Progenitor cell of endocrine pancreas (in vitro differentiated cells): ENCODE measurements at places on chromosomes 11 and 22. TPM values are rescaled to one million over a fixed set of nuclear protein-coding genes. Genes with fewer than 3 reads are reported as not detected.

Gene FAT3
- total RNA-seq: 11.9 and 16.4 TPM in 2 replicates

- peaks cover 19% of the 10 kb centered on the region for H3K27me3 ChIP-seq
- no peak for DNase-seq
- H3K27ac ChIP-seq: no peak overlapping the region
- no peaks in the 10 kb centered on the region for H3K36me3 ChIP-seq
- no peaks in the 10 kb centered on the region for H3K4me1 ChIP-seq
- no peak overlapping the region for H3K4me3 ChIP-seq
Observed at GRCh38 chr11:17563231-17563646, 16.2 kb downstream of the OTOG start.

DNA sequence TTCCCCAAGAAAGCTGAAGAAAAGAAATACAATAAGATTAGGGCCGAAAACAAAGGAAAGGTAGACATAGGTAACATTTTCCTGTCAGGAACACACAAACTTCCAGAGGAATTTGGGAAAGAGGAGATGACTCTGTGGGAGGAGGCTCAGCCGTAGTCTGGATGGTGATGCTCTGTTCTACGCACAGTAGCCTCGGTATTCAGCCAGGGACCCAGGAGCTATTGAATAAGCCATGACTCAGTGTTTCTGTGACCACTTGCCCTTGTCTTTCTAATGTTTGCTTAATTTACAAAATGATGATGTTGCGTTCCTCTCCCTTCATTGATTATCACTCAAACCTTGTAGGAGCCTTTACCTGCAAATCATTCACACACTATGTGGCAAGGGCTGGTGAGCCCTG is 745.0 kb downstream of the NTM start:
- no peak overlapping the region for H3K27ac ChIP-seq
- DNase-seq: no peak
- H3K27me3 ChIP-seq: peaks cover 56% of the 10 kb centered on the region
- H3K4me1 ChIP-seq: peaks cover 1% of the 10 kb centered on the region
- no peaks in the 10 kb centered on the region for H3K36me3 ChIP-seq

- no peak overlapping the region for H3K4me3 ChIP-seq
- peaks cover 28% of the 10 kb centered on the region for H3K4me1 ChIP-seq
- no peak for DNase-seq
- no peaks in the 10 kb centered on the region for H3K27me3 ChIP-seq
Observed at GRCh38 chr11:100810146-100810545, 123.1 kb downstream of the ARHGAP42 start.

DNA sequence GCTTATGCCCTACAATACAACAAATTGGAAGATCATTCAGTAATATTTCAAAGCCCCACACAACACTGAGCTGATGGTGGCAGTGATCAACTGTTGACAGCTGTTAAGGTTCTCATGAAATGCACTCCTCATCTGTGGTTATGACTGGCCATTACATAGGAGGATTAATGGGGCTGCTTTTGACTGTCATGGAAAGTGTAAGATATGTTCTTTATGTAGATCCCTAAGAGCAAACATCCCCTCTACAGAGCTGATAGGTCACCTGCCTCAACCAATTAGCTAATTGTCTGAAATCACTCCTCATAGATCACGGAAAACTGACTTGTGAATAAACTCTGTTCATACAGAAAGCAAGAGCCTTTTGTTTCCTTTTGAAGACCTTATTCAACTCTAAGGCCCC is 78.1 kb downstream of the GAB2 start:
- peaks cover 34% of the 10 kb centered on the region for H3K4me1 ChIP-seq
- no peaks in the 10 kb centered on the region for H3K27me3 ChIP-seq
- peaks cover 12% of the 10 kb centered on the region for H3K36me3 ChIP-seq
- DNase-seq: no peak
- H3K4me3 ChIP-seq: no peak overlapping the region
- H3K27ac ChIP-seq: peak overlapping the region; percentile 62

DNA sequence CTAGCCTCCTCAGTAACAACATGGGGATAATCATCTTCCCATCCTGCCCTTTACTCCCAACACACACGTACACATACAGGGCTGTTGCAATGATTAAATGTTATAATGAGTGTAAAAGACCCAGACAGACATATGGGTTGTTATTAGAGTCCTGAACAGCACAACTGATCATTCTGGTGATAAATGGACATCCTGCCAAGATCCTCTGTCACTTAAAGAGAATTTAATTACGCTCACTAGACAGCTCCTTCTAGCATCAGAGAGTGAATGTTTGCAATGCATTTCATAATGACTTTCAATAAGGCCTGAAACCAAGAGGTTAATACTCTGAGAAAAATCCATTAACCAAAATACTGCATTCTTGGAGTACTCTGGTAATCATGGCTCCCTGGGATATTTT is 115.8 kb downstream of the KCNC1 start:
- no peak overlapping the region for H3K27ac ChIP-seq
- no peaks in the 10 kb centered on the region for H3K36me3 ChIP-seq
- no peak overlapping the region for H3K4me3 ChIP-seq
- DNase-seq: no peak
- no peaks in the 10 kb centered on the region for H3K27me3 ChIP-seq

- DNase-seq: no peak
- H3K4me3 ChIP-seq: no peak overlapping the region
- no peak overlapping the region for H3K27ac ChIP-seq
- H3K4me1 ChIP-seq: peaks cover 19% of the 10 kb centered on the region
- H3K27me3 ChIP-seq: no peaks in the 10 kb centered on the region
- H3K36me3 ChIP-seq: peaks cover 6% of the 10 kb centered on the region
Observed at GRCh38 chr11:67345247-67345919, 8.0 kb downstream of the POLD4 start.

GRCh38 chr11:112481893-112482292 is 221.2 kb upstream of the PLET1 start:
- no peaks in the 10 kb centered on the region for H3K4me1 ChIP-seq
- H3K36me3 ChIP-seq: no peaks in the 10 kb centered on the region
- no peak overlapping the region for H3K4me3 ChIP-seq
- DNase-seq: no peak

DNA sequence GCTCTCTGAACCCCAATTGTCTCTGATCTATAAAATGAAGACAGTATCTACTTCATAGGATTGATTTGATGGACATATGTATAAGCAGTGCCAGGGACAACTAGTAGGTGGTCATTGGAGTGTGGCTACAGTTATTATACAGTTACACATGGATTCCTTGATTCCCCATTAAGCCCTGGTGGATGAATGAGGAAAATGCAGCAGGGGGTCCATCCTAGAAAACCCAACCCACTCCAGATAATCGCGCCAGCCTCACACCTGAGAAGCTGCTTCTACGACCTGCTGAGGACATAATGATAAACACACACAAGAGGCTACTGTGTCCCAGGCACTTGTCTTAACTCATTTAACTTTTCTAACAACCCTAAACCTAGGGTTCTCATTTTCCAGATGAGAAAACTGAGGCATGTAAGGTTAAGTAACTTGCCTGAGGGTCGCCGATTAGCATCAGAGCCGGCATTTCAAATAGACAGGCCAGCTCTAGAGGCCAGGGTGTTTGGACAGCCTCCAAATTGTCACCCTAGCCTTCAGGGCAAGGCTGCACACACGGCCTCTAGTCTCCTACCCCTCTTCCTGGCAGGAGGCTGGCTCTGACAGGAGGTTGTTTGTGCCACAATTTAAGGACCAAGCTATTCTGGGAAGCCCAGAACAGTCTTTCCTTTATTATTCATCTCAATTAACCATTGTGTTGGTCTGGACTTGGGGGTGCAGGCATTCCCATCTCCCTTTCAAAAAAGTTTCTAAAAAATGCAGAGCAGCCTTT is 3.8 kb upstream of the C11orf91 start:
- H3K4me3 ChIP-seq: no peak overlapping the region
- H3K27me3 ChIP-seq: no peaks in the 10 kb centered on the region

DNA sequence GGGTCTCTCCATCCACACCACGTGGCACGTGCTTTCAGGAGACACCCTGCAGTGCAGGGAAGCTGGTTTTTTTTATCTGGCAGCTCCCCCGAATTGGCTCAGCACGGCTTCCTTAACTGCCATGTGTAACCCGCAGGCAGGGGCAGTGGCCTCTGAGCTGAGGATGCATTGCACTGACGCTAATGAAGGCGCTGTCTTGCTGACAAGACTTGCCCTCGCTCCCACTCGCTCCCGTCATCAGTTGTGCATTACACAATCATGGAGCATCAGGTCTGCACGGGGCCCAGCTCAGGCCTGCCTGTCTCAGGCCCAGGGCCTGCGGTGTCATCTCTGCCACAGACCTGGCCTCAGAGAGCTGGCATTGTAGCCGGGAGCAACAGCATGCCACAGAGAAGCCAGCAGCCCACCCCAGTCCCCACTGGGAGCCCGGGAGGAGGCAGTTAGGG is 95.9 kb downstream of the ARHGAP8 start:
- no peaks in the 10 kb centered on the region for H3K4me1 ChIP-seq
- H3K4me3 ChIP-seq: no peak overlapping the region
- no peaks in the 10 kb centered on the region for H3K27me3 ChIP-seq
- H3K36me3 ChIP-seq: peaks cover 19% of the 10 kb centered on the region
- H3K27ac ChIP-seq: no peak overlapping the region
- no peak for DNase-seq

DNA sequence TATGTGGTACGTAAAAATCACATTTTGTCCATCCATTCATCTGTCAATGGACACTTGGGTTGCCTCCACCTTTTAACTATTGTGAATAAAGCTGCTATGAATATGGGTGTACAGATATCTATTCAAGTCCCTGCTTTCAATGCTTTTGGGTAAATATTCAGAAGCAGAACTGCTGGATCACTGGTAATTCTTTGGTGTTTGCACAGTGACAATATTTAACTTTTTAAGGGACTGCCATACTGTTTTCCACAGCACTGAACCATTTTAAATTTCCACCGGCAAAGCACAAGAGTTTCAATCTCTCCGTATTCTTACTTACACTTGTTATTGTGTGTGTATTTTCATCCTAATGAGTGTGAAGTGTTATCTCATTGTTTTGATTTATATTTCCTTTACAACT is 79.4 kb downstream of the RBFOX2 start:
- no peak overlapping the region for H3K27ac ChIP-seq
- H3K4me3 ChIP-seq: no peak overlapping the region
- no peaks in the 10 kb centered on the region for H3K27me3 ChIP-seq
- H3K36me3 ChIP-seq: peaks cover 2% of the 10 kb centered on the region
- peaks cover 10% of the 10 kb centered on the region for H3K4me1 ChIP-seq

Gene SLC22A8
- total RNA-seq: 2.4 and 4.1 TPM in 2 replicates

Gene KCNQ1
- 3.1 and 3.3 TPM in 2 replicates for total RNA-seq

- H3K36me3 ChIP-seq: peaks cover 5% of the 10 kb centered on the region
- peaks cover 3% of the 10 kb centered on the region for H3K4me1 ChIP-seq
- no peak for DNase-seq
- no peaks in the 10 kb centered on the region for H3K27me3 ChIP-seq
Observed at GRCh38 chr11:78993802-78994430, 419.3 kb upstream of the NARS2 start.

Gene SYT7
- 10.3 and 11.7 TPM in 2 replicates for total RNA-seq

- H3K27ac ChIP-seq: no peak overlapping the region
- no peaks in the 10 kb centered on the region for H3K36me3 ChIP-seq
- peak; percentile 68 for DNase-seq
- H3K27me3 ChIP-seq: peaks cover 9% of the 10 kb centered on the region
Observed at GRCh38 chr11:416757-417621, 2.2 kb upstream of the SIGIRR start.

- no peak for DNase-seq
- H3K27ac ChIP-seq: no peak overlapping the region
- no peaks in the 10 kb centered on the region for H3K27me3 ChIP-seq
- H3K4me3 ChIP-seq: no peak overlapping the region
- peaks cover 3% of the 10 kb centered on the region for H3K36me3 ChIP-seq
Observed at GRCh38 chr11:72297828-72298227, 53.9 kb upstream of the PHOX2A start.

Gene KRTAP5-7
- 0.29 and 0.41 TPM in 2 replicates for total RNA-seq

DNA sequence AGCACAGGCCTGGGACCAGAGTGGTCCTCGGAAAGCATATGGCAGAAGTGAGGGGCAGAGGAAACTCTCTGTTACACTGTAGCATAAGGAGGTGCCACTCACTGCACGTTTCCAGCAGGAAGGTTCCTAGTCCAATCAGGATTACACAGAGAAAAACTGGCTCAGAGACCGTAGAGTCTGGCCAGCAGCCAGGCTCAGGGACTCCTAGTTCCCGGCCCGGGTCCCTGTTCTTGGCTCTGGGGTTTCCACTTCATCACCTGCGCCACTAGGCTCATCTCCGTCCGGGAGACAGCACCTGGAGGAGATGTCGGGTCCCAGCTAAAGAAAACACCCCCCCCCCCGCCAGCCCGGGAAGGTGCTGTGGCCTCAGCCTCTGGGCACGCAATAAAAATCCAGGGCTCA is 1.1 kb downstream of the TTLL12 start:
- H3K27me3 ChIP-seq: peaks cover 4% of the 10 kb centered on the region
- peak overlapping the region; percentile 70 for H3K4me3 ChIP-seq
- peaks cover 2% of the 10 kb centered on the region for H3K4me1 ChIP-seq
- no peak for DNase-seq

Gene EHBP1L1
- 13.0 and 15.2 TPM in 2 replicates for total RNA-seq

DNA sequence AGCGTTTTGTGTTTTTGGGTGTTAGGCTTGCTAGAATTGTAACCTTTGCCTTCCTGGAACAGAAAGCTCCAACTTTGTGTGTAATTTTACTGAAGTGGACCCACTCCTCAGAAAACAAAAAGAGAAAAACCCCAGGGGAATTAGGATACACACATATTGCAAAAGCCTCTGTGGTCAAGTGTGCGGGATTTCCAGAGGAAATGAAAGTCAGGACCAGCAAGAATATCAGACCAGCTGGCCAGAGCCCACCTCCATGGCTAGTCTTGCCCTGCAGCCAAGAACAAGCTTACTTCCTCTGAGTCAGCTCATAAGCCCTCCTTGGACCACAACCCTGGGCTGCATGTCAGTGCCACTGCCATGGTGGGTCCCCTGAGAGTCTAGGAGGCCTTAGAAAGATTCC is 37.0 kb upstream of the FTH1 start:
- peaks cover 14% of the 10 kb centered on the region for H3K4me1 ChIP-seq
- no peak overlapping the region for H3K4me3 ChIP-seq
- no peak overlapping the region for H3K27ac ChIP-seq
- H3K36me3 ChIP-seq: peaks cover 3% of the 10 kb centered on the region
- no peak for DNase-seq
- H3K27me3 ChIP-seq: no peaks in the 10 kb centered on the region

GRCh38 chr11:129950101-129951091 is 52.2 kb downstream of the PRDM10 start:
- DNase-seq: no peak
- no peaks in the 10 kb centered on the region for H3K27me3 ChIP-seq
- peak overlapping the region; percentile 73 for H3K27ac ChIP-seq
- peaks cover 6% of the 10 kb centered on the region for H3K36me3 ChIP-seq
- no peak overlapping the region for H3K4me3 ChIP-seq

Gene CLMP
- total RNA-seq: 2.3 and 4.0 TPM in 2 replicates

- DNase-seq: no peak
- no peak overlapping the region for H3K27ac ChIP-seq
- H3K4me1 ChIP-seq: no peaks in the 10 kb centered on the region
- no peak overlapping the region for H3K4me3 ChIP-seq
- no peaks in the 10 kb centered on the region for H3K36me3 ChIP-seq
Observed at GRCh38 chr22:44889255-44889878, 120.4 kb downstream of the PHF21B start.

Gene TSSC4
- total RNA-seq: 50.2 and 54.5 TPM in 2 replicates

DNA sequence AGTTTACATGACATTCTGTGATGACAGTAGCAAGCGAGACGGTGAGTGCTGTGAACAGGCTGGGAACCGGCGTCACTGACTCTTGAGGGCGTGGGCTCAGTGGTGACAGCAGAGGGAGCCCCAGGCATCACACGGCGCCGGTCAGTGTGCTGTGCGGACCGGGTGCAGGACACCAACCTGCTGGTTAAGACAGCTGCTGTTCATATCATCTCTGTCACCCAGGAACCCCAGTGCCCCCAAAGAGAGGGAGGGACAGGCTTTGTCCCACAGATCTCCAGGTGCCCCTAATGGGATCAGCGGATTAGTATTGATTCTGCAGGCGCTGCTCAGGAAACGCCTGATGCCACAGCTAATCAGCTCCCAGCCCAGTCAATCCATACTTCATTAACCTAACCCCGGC is 18.4 kb downstream of the B3GAT1 start:
- H3K4me1 ChIP-seq: peaks cover 4% of the 10 kb centered on the region
- H3K27me3 ChIP-seq: peaks cover 3% of the 10 kb centered on the region
- H3K27ac ChIP-seq: no peak overlapping the region
- H3K4me3 ChIP-seq: no peak overlapping the region
- no peaks in the 10 kb centered on the region for H3K36me3 ChIP-seq
- no peak for DNase-seq
